LoVo (cell line): ENCODE measurements at places on chromosomes 2 and 18.

- DNase-seq, result peak; percentile 1
Measured at GRCh38 chr2:230472621-230473018, 56.6 kb downstream of the SP100 start.

DNA sequence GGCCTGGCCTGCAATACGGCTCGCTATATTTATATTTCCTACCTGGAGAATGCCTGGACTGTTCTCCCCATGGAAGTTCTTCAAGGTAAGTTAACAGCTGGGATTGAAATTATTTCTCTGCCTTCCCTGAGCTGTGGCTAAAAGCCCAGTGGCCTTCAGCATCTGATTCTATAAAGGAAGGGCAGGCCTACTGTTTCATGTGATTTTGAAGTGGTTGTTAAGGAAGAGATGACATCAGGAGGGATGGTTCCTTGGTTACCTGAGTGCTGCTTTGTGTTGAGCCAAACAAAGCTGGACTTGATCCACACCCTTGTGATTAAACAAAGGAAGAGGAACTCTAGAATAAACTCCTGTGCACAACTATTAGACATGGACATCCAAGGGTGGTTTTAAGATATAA is 61.6 kb downstream of the MFSD6 start:
- peak; percentile 64 for DNase-seq

GRCh38 chr2:9388950-9389911 is 34.1 kb downstream of the ITGB1BP1 start:
- no peak for DNase-seq

DNA sequence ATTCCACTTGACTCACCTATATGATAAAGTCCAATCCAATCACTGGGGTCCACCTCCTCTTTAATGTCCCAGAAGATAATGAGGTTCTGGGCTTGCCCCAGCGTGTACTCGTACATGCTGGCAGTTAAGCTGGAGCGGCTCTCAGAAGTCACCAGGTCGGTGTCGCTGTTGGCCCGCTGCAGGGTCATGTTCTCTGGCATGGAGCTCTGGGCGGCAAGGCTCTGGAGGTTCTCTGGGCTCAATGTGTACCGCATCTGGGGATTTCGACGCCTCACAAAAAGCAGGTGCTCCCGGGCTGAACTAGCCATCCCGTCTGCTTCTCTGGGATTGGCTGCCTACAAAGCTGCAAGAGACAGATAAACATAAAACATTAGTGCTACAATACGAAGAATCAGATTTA is 206.4 kb upstream of the CCDC150 start:
- no peak for DNase-seq

GRCh38 chr18:65761636-65762295 is 11.0 kb downstream of the CDH7 start:
- no peak for DNase-seq

GRCh38 chr2:24920098-24920808 is at the start of gene ADCY3:
ADCY3 (minus strand) TSS chr2:24920237; CDS start chr2:24918987, 1,250 bp downstream.
- peak; percentile 32 for DNase-seq

DNA sequence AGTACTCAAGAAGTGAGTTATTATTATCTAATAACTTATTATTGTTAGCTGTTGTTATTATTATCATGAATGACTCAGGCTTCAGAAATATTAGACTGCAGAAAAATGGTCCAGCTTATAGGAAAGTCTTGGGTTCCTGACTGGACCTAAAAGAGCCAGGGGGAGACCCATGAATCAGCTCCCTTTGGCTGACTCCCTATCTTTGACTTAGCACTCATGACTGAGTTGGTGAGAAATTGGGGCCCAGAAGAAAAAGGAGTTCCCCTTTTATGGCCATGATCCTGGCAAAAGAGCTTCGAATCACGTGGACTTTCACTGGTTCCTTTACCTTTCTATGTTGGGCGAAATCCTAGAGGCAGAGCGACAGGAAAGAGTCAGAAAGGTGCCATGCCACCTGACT is 145.8 kb downstream of the MYO3B start:
- no peak for DNase-seq

- DNase-seq, result peak; percentile 58
Measured at GRCh38 chr2:38098421-38099098, 22.6 kb upstream of the CYP1B1 start.

GRCh38 chr18:51137891-51138290 is 59.6 kb downstream of the MEX3C start:
- DNase-seq, result no peak

- DNase-seq, result no peak
Measured at GRCh38 chr18:50651334-50651733, 91.4 kb downstream of the MAPK4 start.

DNA sequence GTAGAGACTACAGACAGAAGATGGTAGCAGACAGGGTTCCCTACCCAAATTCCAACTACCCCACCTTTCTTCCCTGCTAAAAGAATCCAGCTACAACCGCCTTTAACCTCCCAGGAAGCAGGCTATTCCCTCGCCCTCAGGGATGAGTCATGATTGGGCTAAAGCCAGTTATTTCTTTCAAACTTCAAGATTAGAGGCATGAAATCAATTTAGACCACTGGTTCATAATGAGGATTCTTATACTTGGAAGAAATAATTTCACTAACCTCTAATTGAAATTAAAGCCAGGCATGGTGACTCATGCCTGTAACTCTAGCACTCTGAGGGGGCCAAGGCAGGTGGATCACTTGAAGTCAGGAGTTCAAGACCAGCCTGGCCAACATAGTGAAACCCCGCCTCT is 20.0 kb downstream of the TRIP12 start:
- peak; percentile 57 for DNase-seq
